Central memory CD8-positive, alpha-beta T cell (primary cell): ENCODE measurements at places on chromosomes 11 and 22.

- H3K27ac ChIP-seq, result no peak overlapping the region
- H3K4me1 ChIP-seq, result no peaks in the 10 kb centered on the region
- H3K36me3 ChIP-seq, result no peaks in the 10 kb centered on the region
- no peak for DNase-seq
These were observed 186.4 kb upstream of the PITPNB start for GRCh38 chr22:28105413-28105812.

DNA sequence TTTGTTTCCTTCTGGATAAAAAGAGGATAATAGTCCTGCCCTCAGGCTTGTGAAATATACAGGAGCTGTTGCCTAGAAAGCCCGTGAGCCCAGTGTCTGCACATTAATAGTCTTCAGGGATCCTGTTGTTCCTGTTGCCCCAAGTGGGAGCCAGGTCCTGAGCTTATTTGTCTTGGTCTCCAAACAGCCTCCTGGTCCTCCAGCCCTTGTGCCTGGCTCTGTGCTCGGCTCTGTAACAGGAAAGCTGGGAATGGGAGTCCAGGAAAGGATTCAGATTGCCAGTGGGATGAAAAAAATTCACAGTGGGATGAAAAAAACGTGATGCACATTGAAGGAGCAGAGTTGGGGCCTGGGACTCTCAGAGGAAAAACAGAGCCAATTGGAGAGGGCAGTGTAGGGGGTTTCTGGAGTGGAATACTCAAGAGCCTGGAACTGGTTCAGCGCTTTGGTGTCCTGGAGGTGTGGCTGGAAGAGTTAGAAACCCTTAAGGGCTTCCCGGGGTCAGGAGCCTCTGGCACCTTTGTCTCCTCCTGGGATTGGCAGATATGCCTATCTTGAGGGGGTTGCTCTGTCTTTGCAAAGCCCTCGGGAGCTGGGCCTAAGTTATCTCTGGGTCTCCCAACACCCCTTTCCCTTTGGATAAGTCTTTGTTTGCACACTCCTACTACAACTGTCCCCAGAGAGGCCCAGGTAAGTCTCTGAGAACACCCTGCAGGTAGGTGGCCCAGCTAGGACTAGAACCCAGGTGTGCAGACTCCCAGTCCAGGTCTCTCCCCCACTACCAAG, 2.3 kb upstream of the INPPL1 start:
- H3K36me3 ChIP-seq, result peaks cover 5% of the 10 kb centered on the region
- peak overlapping the region; percentile 96 for H3K4me3 ChIP-seq
- no peak for DNase-seq
- peaks cover 27% of the 10 kb centered on the region for H3K4me1 ChIP-seq
- H3K27me3 ChIP-seq, result peaks cover 17% of the 10 kb centered on the region

GRCh38 chr11:47510209-47510608, 42.7 kb downstream of the CELF1 start:
- peaks cover 60% of the 10 kb centered on the region for H3K4me1 ChIP-seq
- H3K36me3 ChIP-seq, result peaks cover 11% of the 10 kb centered on the region
- no peak overlapping the region for H3K4me3 ChIP-seq
- H3K27me3 ChIP-seq, result no peaks in the 10 kb centered on the region

GRCh38 chr11:118304568-118305248, at the start of gene CD3E:
Gene CD3E, plus strand, starts transcription at chr11:118304730. Its CDS starts 223 bp downstream, at chr11:118304953.
- H3K4me1 ChIP-seq, result peaks cover 67% of the 10 kb centered on the region
- H3K36me3 ChIP-seq, result peaks cover 40% of the 10 kb centered on the region
- DNase-seq, result peak; percentile 39

- H3K27me3 ChIP-seq, result peaks cover 16% of the 10 kb centered on the region
- DNase-seq, result no peak
- no peak overlapping the region for H3K4me3 ChIP-seq
- no peaks in the 10 kb centered on the region for H3K4me1 ChIP-seq
These were observed 1363.4 kb downstream of the BRD1 start for GRCh38 chr22:48464246-48464645.

DNA sequence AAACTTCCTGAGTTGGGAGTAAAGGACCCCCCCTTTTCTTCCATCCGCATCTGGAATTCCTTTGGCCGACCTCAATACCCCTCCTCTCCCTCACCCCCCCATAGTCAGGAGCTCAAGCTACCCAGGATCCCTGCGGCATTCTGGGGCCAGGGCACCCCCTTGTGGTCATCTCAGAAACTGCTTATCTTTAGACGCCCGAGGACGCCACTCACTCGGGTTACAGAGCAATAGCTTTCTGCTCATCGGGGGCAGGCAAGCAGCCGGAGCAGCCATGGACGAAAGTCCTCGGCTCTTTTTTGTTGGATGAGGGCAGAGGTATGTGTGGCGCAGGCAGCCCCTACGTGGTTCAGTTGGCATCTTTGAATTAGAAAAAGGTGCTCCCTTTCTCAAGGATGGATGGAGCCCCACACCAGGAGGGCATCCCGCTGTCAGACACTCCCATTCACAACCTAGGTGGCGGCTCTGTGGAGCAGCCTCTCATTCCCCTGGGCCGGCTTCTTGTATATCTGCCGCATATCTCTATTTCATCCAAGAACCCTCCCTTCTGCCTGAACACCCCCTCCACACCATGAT, 2.3 kb downstream of the C1QTNF5 start:
- H3K27me3 ChIP-seq, result peaks cover 41% of the 10 kb centered on the region
- DNase-seq, result peak; percentile 54
- peaks cover 42% of the 10 kb centered on the region for H3K4me1 ChIP-seq
- H3K4me3 ChIP-seq, result peak overlapping the region; percentile 38
- H3K36me3 ChIP-seq, result peaks cover 15% of the 10 kb centered on the region
- no peak overlapping the region for H3K27ac ChIP-seq

DNA sequence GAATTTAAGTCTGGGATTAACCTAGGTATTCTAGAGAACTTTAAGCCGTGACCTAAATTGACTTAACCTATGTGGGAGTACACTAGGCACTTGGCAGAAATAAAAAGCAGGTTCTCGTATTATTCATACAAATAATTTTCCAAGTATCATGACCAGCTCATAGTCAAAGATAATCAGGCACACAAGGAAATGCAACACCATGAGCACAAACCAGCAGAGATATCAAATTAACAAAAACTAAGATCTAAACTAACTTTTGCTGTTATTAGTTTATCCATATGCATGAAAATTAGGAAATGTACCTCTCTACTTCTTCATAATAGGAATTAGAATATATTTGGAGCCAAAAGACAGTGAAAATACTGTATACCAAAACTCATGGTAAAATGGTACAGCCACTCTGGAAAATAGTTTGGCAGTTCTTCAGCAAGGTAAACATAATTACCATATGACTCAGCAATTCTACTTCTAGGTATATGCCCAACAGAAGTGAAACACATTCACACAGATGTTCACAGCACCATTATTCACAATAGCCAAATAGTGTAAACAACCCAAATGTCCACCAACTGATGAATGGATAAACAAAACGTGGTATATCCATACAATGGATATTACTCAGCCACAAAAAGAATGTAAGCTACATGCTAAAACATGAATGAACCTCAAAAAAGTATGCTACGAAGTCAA, 154.1 kb downstream of the ENTHD1 start:
- no peaks in the 10 kb centered on the region for H3K4me1 ChIP-seq
- no peak for DNase-seq
- no peak overlapping the region for H3K4me3 ChIP-seq
- H3K27ac ChIP-seq, result no peak overlapping the region

DNA sequence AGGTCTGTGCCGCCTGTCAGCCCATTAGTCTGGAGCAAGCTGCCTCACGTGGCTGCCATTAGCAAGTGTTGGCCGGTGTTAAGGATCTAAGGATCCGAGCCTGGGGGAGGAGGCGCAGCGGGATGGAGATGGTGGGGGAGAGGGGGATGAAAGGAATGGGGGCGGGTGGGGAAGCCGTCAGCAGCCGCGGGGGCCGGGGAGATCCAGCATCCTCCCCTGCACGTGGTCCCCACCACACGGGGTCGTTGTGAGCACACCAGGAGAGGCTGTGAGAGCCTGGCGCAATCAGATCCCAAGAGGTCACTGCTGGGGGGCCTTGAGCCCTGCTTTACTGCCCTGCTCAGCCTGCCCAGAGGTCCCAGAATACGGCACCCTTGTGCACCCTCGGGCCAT, 7.3 kb downstream of the CABP7 start:
- H3K27ac ChIP-seq, result no peak overlapping the region
- H3K4me3 ChIP-seq, result no peak overlapping the region

DNA sequence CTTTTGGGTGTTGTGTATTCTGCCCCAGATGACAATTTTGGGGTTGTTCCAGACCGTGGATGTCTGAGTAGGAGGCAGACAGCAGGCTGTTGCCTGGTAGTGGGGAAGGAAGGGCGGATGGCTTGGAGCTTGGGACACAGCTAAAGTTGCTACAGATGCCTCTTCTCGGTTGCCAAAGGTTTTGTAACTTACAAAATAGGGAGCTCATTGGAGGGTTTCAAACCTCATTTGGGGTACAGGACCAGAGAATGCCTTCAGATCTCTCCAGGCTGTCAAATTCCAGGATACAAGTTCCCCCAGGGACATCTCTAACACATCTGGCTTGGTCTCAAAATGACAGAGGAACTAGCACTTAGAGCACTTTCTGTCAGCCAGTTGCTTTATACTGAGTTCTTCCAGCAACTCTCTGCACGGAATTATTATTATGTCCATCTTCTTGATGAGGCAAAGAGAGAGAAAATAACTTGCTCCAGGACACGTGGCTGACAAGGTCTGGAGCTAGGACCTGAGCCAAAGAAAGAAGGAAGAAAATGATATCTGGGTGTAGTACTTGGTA, 56.0 kb downstream of the SLC1A2 start:
- DNase-seq, result no peak
- no peaks in the 10 kb centered on the region for H3K4me1 ChIP-seq
- H3K27ac ChIP-seq, result no peak overlapping the region
- H3K36me3 ChIP-seq, result peaks cover 3% of the 10 kb centered on the region
- no peak overlapping the region for H3K4me3 ChIP-seq

GRCh38 chr11:65425105-65425970, 2.7 kb downstream of the NEAT1 start:
- peak overlapping the region; percentile 100 for H3K4me3 ChIP-seq
- peaks cover 85% of the 10 kb centered on the region for H3K4me1 ChIP-seq
- peaks cover 76% of the 10 kb centered on the region for H3K36me3 ChIP-seq
- peak; percentile 91 for DNase-seq
- peak overlapping the region; percentile 100 for H3K27ac ChIP-seq

DNA sequence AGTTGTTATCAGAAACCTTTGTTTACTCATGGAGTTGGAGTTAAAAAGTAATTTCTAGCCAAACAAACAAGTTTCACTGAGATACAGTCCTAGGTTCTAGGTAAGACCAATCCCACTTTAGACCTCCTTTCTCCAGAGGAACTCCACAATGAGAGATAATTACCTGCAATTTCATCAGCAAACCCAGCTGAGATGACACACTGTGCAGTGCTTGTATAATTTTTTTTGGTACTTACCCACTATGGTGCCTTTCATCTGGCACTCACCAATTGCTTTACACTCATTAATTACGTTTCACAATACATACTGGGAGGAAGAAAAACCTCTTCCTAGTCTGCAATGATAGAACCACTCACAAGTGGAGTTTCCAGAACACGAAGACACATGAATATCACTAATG, 1.8 kb upstream of the MUC15 start:
- no peaks in the 10 kb centered on the region for H3K27me3 ChIP-seq
- no peak overlapping the region for H3K4me3 ChIP-seq
- no peak for DNase-seq
- no peaks in the 10 kb centered on the region for H3K4me1 ChIP-seq
- no peak overlapping the region for H3K27ac ChIP-seq

GRCh38 chr22:46418827-46419226, 83.3 kb downstream of the TRMU start:
- no peaks in the 10 kb centered on the region for H3K4me1 ChIP-seq
- no peak for DNase-seq
- no peak overlapping the region for H3K4me3 ChIP-seq

DNA sequence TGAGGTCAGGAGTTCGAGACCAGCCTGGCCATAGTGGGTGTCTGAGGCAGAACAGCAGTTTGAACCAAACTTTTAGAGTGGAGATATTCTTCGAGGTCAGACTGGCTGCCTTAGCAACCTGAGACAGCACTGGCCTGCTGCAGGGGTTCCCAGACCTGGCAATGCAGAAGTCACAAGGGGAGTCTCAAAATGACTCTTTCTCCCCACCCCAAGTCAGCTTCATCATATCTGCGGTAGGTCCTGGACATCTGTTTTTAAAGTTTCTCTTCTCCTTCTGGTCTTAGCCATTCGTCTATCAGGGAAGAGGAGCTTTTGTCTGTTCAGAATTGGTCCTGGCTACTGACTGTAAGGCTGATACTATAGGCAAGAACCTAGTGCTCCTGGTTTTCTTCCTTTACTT, 14.5 kb upstream of the CLMP start:
- H3K4me3 ChIP-seq, result no peak overlapping the region
- H3K27ac ChIP-seq, result no peak overlapping the region
- peaks cover 76% of the 10 kb centered on the region for H3K27me3 ChIP-seq
- no peaks in the 10 kb centered on the region for H3K4me1 ChIP-seq
- DNase-seq, result no peak

- no peak overlapping the region for H3K27ac ChIP-seq
- peaks cover 11% of the 10 kb centered on the region for H3K36me3 ChIP-seq
- no peak for DNase-seq
- H3K4me1 ChIP-seq, result peaks cover 13% of the 10 kb centered on the region
These were observed 3.1 kb upstream of the SLC35C1 start for GRCh38 chr11:45801723-45802315.

- no peaks in the 10 kb centered on the region for H3K27me3 ChIP-seq
- H3K4me1 ChIP-seq, result peaks cover 14% of the 10 kb centered on the region
- peak within 1 kb of the TSS; percentile 86 for H3K4me3 ChIP-seq
These were observed at the start of gene PDGFD for GRCh38 chr11:104164028-104164520. Gene PDGFD, minus strand, starts transcription at chr11:104164147.

- H3K27me3 ChIP-seq, result peaks cover 41% of the 10 kb centered on the region
- peaks cover 3% of the 10 kb centered on the region for H3K36me3 ChIP-seq
- H3K4me1 ChIP-seq, result peaks cover 32% of the 10 kb centered on the region
- DNase-seq, result no peak
These were observed 394 bp downstream of the KIAA1671 start for GRCh38 chr22:24952837-24953383.

GRCh38 chr11:62857541-62857982, 18.2 kb upstream of the WDR74 start:
- DNase-seq, result no peak
- H3K36me3 ChIP-seq, result peaks cover 39% of the 10 kb centered on the region
- H3K27me3 ChIP-seq, result no peaks in the 10 kb centered on the region
- peak overlapping the region; percentile 96 for H3K4me3 ChIP-seq
- peaks cover 43% of the 10 kb centered on the region for H3K4me1 ChIP-seq

GRCh38 chr11:131977854-131978253, 607.4 kb downstream of the NTM start:
- no peak for DNase-seq
- no peaks in the 10 kb centered on the region for H3K36me3 ChIP-seq
- no peak overlapping the region for H3K4me3 ChIP-seq
- no peaks in the 10 kb centered on the region for H3K4me1 ChIP-seq

- peaks cover under 1% of the 10 kb centered on the region for H3K27me3 ChIP-seq
- H3K4me1 ChIP-seq, result no peaks in the 10 kb centered on the region
- H3K27ac ChIP-seq, result no peak overlapping the region
- DNase-seq, result no peak
These were observed 41.8 kb downstream of the LIF start for GRCh38 chr22:30204742-30205111.

GRCh38 chr11:7004482-7004881, 15.7 kb downstream of the ZNF214 start:
- H3K4me1 ChIP-seq, result no peaks in the 10 kb centered on the region
- no peak for DNase-seq
- no peak overlapping the region for H3K4me3 ChIP-seq

GRCh38 chr11:34167961-34168360, 62.5 kb downstream of the NAT10 start:
- no peak overlapping the region for H3K4me3 ChIP-seq
- no peaks in the 10 kb centered on the region for H3K4me1 ChIP-seq
- no peak for DNase-seq

GRCh38 chr11:32421992-32422391, 13.3 kb downstream of the WT1 start:
- no peak overlapping the region for H3K4me3 ChIP-seq
- peaks cover under 1% of the 10 kb centered on the region for H3K36me3 ChIP-seq
- DNase-seq, result no peak

GRCh38 chr22:44107340-44107739, 73.4 kb upstream of the PARVG start:
- H3K27ac ChIP-seq, result no peak overlapping the region
- no peak for DNase-seq
- no peak overlapping the region for H3K4me3 ChIP-seq
- H3K4me1 ChIP-seq, result peaks cover 9% of the 10 kb centered on the region
- no peaks in the 10 kb centered on the region for H3K27me3 ChIP-seq
